Fibroblast of the aortic adventitia (primary cell): ENCODE measurements at places on chromosomes 5 and 9.
A peak's percentile ranks its signal among the peaks of the same experiment; 100 is the strongest.

- peak; percentile 50 for DNase-seq
Measured at GRCh38 chr9:100098046-100098886, 534 bp downstream of the ERP44 start.

GRCh38 chr5:77733130-77733529 is 43.0 kb downstream of the TBCA start:
- peak; percentile 42 for DNase-seq

DNA sequence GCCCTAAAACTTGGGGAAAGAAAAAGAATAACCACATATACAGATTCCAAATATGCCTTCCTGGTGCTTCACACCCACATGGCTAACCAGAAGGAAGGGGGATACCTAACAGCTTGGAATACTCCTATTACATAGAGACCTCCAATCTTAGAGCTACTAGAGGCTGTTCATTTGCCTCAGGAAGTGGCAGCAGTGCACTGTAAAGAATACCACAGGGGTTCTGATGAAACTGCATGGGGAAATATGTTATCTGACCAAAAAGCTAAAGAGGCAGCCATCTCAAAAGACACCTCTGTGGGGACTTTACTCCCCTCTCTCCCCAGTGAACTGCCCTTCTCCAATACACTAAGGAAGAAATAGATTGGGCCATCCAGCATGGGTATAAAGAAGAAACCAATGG is 66.4 kb downstream of the CDKN2A start:
- no peak for DNase-seq

- peak; percentile 40 for DNase-seq
Measured at GRCh38 chr9:95017062-95017461, 290.6 kb downstream of the AOPEP start.

DNA sequence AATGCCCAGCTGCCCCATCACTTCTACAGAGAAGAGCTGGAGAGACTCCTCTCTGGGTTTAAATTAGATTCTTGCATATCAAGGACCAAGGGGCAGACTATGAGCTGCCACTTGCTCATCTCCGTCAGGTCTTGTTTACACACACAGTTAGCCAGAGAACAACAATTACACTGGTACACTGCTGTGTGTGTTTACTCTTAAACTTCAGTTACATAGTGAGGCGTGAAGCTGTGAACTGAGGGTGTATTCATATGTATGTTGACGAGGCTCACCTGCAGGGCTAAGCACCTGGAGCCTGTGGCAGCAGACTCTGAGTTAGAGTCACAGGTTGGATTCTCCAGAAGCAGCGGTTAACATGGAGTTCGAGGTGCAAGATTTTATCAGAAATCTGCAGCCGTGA is 155.4 kb upstream of the ANKH start:
- no peak for DNase-seq

GRCh38 chr5:116013936-116014335 is 18.3 kb upstream of the ARL14EPL start:
- DNase-seq: peak; percentile 25

GRCh38 chr5:41858890-41859289 is 11.3 kb downstream of the OXCT1 start:
- no peak for DNase-seq

GRCh38 chr9:116452634-116453033 is 234.5 kb upstream of the TRIM32 start:
- DNase-seq: no peak

DNA sequence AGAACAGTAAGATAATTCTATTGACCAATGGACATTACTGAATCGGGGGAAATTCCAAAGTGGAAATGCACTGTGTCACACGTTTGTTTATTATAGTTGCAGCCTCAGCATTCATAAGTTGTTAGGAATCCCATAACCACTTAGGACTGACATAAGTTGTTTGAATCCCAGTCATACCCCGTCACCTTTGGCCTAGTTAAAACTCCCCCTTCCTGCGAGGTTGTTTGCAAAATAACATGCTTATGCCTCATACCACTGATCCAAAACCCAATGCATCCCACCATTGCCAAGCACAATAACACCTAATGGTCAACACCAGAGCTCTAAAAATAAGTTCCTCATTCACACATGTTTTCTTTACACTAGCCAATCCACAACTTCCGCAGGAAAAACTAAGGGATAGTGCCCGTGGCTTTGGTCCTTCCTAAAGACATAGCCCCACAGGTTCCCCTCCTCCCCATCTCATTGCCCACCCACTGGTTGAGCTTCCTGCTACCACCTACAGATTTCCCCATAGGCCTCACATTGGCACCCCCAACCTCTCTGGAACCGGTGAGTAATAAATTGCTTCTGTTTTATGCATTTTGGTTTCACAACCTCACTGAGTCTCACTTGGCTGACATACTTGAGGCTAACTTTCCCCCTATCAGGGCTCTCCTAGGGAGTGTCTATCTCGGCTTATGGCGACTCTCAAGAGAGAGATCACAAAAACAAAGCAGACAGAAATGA is 42.3 kb upstream of the MUSK start:
- DNase-seq: peak; percentile 92

- DNase-seq: no peak
Measured at GRCh38 chr5:179128976-179129375, 68.8 kb downstream of the ZNF354C start.

DNA sequence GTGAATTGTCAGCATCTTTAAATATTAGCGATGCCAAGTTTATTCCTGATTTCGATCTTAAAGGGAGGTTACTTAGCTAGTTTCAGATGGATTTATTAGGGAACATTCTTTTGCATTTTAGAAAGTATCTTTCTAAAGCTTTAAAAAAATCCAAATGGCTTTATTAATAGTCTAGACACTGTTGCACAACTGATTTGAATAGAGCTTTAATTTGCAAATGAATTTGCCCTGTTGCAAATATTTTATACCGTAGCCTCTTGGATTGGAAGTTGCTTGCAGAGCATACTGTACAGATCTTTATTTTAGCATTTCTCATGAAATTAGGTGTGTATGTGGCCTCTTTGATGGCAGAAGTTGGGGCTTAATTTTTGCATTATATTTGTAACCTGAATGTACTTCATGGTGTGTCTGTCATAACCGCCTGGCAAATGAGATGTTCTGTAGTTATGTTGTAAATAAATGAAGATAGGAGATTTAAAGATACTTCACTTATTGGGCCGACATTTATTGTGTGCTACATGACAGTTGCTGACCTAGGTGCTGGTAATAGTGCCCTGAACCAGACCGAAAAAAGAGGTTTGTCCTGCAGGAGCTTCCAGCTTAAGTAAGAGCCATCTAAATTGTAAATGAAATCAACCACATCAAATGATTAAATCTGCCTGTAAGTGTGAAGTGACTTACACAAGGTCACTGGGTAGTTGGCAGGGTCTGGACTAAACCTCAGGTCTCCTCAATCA is 1.8 kb downstream of the TCERG1 start:
- no peak for DNase-seq

DNA sequence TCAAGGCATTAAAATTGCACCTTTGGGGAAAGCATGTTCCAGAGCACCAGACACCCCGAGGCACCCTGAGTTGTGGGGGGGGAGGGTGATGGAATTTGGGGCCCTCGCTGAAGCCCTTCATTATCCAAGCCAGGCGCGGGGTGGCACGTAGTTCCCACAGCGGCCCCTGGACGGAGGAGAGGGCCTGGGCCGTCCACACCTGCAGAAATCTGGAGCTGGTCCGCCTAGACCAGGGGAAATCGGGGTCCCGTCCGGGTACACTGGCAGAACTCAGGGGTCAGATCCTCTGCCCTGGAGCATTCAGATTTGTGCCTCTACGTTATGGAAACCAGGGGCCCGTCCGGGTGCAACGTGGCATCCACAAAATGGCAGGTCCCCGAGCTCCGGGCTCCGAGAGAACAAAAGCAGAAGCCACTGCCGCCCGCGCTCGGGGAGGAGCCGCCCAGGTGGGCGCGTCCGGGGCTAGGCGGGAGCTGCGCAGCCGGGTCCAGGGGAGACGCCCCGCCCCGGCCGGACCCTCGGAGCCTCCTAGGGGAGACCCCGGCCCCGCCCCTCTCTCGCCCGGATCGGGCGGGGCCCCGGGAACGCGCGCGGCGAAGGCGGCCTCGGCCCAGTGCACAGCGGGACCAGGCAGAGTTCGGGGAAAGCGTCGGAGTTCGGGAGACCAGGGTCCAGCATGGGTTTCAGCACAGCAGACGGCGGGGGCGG is at the start of gene PLEKHG4B:
PLEKHG4B (plus strand) TSS at position 613 of the 708 bp plus-strand sequence; CDS start at position 677, 64 bp downstream.
- DNase-seq: no peak

GRCh38 chr5:94113087-94113486 is 371.7 kb upstream of the POU5F2 start:
- DNase-seq: no peak

DNA sequence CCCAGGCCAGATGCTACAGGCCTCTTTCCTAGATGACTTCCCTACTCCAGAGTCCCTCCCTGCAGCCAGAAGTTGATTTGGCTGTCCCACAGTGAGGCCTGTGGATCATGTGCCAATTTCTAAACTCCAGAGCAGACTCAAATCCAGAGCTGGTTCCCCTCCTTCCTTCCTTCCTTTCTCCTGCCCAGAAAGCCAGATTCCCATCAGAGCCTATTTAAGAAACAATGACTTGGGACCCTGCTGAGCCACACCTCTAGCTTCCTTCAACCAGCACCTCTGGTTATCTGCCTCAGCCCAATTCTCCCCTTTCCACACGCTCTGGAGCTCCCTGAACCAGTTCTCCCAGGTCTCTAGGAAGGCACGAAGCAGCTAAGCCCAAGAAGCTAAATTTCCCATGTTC is 7.2 kb downstream of the FAM219A start:
- DNase-seq: peak; percentile 21

DNA sequence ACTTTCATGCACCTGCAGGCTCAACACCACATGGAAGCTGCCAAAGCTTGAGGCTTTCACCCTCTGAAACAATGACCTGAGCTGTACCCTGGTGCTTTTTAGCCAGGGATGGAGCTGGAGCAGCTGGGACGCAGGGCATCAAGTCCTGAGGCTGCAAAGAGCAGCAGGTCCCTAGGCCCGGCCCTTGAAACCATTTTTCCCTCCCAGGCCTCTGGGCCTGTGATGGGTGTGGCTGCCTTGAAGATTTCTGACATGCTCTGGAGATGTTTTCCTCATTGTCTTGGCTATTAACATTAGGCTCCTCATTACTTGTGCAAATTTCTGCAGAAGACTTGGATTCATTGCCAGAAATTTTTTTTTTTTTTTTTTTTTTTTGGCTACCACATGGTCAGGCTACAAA is 30.3 kb upstream of the GHR start:
- DNase-seq: no peak

- no peak for DNase-seq
Measured at GRCh38 chr5:66742896-66743247, 146.7 kb downstream of the MAST4 start.

GRCh38 chr5:60870857-60871256 is 26.8 kb upstream of the ELOVL7 start:
- DNase-seq: no peak

GRCh38 chr5:90421136-90421535 is 11.6 kb upstream of the CETN3 start:
- no peak for DNase-seq

DNA sequence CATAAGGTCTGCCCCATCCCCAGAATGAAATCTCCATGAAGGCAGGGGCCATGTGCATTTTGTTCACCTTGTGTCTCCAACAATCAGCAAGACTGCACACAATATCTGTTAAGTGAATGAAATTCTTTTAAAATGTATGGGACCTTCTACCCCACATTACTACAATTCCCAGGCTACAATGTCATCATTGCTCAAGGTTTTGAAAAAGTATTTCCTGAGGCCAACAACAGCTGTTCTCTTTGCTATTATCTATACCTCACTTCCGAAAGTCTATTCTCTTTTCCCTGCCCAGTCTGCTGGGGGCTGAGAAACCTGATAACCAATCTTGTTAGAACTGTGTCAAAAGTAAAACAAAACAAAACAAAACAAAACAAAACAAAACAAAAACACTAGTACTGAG is 29.2 kb downstream of the HOMER1 start:
- peak; percentile 11 for DNase-seq

- peak; percentile 12 for DNase-seq
Measured at GRCh38 chr9:126809068-126809467, 4.2 kb downstream of the ZBTB43 start.

DNA sequence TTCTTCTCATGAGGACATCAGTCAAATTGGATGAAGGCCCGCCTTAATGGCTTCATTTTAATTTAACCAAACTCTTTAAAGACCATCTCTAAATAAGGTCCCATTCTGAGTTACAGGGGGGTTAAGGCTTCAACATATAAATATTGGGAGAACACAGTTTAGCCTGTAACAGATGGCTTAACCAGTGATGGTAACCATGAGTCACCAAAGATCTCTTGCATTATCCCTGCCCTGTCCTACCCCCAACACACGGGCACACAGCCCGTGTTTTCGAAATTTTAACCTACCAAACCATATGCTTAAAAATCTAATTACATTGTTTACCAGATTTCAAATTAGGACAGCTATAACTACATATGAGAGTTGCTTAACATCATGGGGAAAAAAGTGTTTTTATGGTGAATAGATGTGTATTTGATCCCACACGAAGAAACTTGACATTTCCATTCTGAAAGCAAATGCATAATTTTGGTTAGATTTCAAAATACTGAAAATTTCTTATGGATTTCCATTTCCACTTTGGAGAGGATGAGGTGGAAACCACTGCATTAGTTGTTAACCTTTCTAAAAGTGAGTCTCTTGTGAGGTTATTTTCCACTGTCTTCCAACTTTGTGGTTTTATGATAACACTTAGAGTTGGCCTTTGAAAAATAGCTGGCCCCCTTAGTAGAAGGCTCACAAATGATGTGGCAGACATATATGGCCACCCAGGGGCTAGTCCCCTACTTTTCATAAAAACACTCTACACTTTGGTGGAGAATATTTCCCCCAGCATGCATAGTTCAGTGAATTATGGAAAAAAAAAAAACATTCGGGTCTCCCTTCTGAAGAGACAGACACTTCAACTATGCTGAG is 849.3 kb downstream of the TLE1 start:
- DNase-seq: no peak

- peak; percentile 14 for DNase-seq
Measured at GRCh38 chr5:66660396-66660795, 64.2 kb downstream of the MAST4 start.

GRCh38 chr9:135219676-135220600 is 132.5 kb downstream of the OLFM1 start:
- DNase-seq: no peak

DNA sequence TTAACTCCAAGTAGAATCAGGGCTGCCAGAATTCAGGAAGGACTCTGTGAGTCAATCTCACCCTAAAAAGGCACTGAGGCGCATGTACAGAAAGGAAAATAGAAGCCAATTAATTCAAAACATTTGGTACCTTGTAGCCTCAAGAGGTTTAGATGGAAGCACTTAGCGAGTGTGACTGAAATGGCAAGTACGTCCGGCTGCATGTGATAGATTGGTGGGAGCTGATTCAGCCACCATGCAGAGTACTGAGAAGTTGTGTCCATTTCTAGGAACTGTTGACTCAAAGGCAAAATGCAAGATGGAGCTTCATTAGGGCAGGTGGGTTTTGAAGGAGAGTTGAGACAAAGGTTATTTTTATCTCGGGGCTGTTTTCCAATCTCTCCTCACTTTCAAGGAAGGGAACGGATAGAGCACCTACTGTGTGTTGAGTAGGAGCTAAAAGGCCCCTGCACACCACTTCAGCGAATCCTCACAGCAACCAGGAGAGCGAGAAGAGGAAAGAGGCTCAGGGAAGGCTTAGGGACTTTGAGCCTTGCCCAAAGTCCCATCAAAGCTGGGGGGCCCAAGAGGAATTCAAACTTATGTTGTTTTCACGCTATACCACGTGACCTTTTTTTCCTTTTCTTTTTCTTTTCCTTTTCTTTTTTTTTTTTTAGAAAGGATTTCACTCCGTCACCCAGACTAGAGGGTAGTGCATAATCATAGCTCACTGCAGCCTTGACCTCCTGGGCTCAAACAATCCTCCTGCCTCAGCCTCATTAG is 34.6 kb upstream of the CPEB4 start:
- no peak for DNase-seq
